A549 treated with dexamethasone at 1 μM for 4 hours (cell line): ENCODE measurements at places on chromosomes 12 and 14. TPM values are rescaled to one million over a fixed set of nuclear protein-coding genes. Genes with fewer than 3 reads are reported as not detected.

Gene LRRC43
- 0.09 to 0.24 TPM (median 0.21 TPM) in 5 replicates for total RNA-seq

Gene HECTD1
- total RNA-seq = 64.8 to 77.8 TPM (median 67.7 TPM) in 5 replicates

Gene KIF5A
- 0.12 to 0.27 TPM (median 0.20 TPM) in 5 replicates for total RNA-seq

Gene WASHC3
- total RNA-seq = 30.5 to 35.2 TPM (median 31.7 TPM) in 5 replicates

Gene KIF26A
- 1.9 to 4.4 TPM (median 3.9 TPM) in 5 replicates for total RNA-seq

Gene ENDOU
- 0.07 to 0.09 TPM in 2 of 5 replicates, not detected in the others for total RNA-seq

Gene IRAK4
- 3.3 to 4.4 TPM (median 4.1 TPM) in 5 replicates for total RNA-seq

Gene PPP1R1A
- 0.09 to 0.27 TPM (median 0.25 TPM) in 5 replicates for total RNA-seq

Gene GZMB
- not detected in 5 replicates for total RNA-seq

Gene ZC2HC1C
- total RNA-seq = 5.0 to 6.7 TPM (median 6.1 TPM) in 5 replicates

Gene KCNC2
- total RNA-seq = not detected in 5 replicates

Gene CCDC196
- not detected in 5 replicates for total RNA-seq
